ENCODE measurements at places on chromosomes 13 and 19.

DNA sequence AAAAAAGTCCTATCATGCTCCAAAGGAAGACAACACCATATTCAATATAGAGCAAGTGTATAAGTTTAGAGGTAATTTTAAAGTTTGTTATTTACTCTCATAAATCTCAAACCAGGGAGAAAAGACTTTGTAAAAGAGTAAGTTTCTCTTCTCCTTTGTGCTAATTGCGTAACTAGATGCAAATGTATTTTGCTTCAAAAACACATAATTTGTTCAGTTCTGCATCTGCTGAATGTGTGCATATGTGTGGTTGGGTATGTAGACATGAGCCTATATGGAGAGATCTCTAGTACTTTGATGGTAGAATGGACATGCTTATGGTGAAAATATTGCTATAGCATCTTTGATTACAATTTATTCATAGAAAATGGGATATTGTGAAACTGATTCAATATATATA is 17.8 kb upstream of the MIR17HG start:
- no peak for DNase-seq

DNA sequence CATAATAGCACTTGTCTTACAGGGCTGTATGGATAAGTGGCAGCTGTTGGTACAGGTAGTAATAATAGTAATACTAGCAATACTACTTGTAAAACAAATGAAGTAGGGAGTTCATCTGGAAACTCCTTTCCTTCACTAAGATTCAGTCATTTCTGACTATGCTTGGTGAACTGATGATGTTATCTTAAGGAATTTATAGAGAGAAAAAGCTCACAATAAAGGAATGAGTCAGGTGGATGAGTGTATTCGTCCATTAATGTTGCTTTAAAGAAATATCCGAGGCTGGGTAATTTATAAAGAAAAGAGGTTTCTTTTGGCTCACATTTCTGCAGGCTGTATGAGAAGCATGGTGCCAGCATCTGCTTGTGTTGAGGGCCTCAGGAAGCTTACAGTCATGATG is 477.3 kb downstream of the KLF12 start:
- DNase-seq = no peak

DNA sequence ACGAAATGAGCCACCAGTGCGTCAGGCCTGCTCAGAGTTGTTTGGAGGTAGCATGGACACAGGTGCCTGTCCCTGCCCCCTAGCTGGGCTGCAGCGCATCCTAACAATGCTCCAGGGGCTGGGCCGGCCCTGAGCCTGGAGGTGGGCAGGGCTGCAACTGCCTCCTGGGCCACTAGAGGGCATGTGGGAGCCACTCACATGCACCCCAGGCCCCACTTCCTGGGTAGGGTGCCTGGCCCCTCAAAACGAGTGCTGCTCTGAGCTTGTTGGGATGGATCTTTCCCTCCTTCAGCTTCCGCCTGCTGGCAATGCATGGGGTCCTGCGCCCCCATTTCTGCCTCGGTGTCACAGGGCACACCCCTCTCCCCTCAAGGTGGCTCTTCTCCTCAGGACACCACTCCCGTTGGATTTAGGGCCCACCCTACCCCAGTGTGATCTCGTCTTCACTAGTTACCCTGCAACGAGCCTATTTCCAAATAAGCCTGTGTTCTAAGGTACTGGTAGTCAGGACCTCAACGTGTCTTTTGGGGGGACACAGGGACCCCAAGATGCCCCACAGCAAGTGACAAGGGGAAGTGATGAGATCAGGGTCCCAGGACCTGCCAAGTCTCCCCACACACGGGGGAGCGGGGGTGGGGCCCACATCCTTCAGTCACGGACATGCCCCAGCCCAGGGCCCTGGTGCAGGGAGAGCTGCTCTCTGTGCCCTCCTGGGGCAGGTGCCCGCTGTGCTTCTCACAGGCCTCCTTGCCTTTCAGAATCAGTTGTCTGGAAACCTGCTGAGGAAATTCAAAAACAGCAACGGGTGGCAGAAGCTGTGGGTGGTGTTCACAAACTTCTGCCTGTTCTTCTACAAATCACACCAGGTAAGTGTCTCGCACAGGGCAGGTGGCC is 131.3 kb downstream of the STK24 start:
- DNase-seq = peak; percentile 79

- DNase-seq = no peak
These were observed 9.7 kb downstream of the CLN5 start for GRCh38 chr13:77001540-77001939.

GRCh38 chr19:28794301-28794700 is 418.6 kb downstream of the UQCRFS1 start:
- no peak for DNase-seq

DNA sequence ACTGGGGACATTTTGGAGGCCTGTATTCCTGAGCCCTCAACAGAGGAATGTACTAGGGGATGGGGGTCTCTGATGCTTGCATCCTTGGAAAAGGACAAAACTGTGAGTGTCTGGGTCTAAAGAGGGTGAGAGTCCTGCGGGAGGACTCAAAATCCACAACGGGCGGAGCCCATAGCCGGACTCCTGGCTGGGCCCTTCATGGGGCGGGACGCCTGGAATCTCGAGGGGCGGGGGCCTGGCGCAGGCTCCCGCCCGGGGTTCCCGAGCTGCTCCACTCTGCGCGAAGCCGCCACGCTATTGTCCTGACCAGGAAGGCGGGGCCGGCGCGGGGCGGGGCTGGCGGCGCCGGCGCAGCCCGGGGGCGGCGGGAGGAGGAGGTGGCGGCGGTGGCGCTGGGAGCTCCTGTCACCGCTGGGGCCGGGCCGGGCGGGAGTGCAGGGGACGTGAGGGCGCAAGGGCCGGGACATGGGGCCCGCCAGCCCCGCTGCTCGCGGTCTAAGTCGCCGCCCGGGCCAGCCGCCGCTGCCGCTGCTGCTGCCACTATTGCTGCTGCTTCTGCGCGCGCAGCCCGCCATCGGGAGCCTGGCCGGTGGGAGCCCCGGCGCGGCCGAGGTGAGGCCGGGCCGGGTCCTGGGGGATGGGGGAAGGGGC is at the start of gene APLP1:
APLP1 (plus strand) TSS at position 403 of the 651 bp plus-strand sequence; CDS start at position 466, 63 bp downstream.
- peak; percentile 70 for DNase-seq
